EH (cell line): ENCODE measurements at places on chromosomes 7 and 10.

GRCh38 chr10:89921403-89921802 is 220.0 kb downstream of the KIF20B start:
- DNase-seq, result peak; percentile 56

GRCh38 chr7:155226261-155227003 is 71.2 kb upstream of the INSIG1 start:
- DNase-seq, result no peak

DNA sequence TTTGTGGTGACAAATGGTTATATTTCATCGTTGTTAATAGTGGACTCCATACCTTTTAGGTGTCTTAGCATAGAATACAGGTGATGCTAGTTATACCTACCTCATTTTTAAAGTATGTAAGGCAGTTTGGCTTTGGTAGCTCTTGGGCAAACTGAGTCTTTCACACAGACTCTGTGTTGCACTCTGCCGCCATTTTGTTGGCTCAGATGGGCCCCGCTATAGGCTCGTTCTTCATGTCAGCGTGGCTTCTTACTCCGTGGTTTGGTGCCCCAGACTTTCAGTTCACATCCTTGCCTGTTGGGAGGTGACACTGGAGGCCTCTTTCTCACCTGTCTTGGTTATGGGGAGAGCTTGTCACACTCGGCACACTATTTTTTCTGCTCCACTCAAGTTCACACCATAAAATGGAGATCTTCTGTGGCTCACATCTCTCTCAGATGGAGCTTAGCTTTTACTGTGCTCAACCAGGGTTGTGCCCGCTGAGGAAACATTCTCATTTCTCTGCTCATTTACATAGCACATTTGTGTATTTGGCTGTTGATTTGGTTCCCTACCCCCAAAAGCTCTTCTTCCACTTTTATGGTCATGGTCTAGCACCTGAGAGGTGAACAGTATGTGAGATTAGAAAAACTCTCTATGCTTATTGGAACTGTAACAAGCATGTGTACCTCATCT is 178.5 kb downstream of the ARID5B start:
- DNase-seq, result no peak

DNA sequence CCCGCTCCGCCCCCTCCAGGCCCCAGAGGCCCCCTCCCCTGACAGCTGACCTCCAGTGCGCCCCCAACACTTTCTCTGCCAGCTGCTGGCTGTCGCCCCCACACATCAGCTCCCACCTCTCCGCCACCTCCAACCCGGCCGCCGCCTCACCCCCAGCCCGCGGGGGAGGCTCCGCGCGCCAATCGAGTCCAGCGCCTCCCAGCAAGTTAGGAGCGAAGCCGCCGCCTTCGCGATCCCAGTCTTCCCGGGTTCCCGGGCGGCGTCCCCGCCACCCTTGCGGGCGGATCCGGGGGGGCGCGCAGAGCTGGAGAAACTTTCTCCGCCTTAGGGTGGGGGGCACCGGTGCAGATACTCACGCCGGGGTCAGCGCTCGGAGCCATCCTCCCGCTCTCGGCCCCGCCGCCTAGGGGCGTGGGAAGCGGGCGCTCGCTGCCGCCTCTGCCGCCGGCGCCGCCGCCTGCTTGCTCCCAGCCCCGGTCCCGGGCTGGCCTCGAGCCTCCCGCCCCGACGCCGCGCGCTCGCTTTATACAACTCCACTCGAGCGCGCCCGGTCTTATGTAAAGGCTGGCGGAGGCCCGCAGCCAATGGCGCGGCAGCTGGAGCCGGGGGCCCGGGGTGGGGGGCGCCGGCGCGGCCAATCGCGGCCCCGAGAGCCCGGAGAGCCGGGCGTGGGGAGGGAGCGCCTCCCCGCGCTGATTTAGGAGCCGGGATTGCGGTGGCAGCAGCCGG is at the start of gene CRTAC1:
TSS of gene CRTAC1 (minus strand) at position 529 of the 729 bp plus-strand sequence. CDS start at position 380, 149 bp downstream.
- DNase-seq, result peak; percentile 12

DNA sequence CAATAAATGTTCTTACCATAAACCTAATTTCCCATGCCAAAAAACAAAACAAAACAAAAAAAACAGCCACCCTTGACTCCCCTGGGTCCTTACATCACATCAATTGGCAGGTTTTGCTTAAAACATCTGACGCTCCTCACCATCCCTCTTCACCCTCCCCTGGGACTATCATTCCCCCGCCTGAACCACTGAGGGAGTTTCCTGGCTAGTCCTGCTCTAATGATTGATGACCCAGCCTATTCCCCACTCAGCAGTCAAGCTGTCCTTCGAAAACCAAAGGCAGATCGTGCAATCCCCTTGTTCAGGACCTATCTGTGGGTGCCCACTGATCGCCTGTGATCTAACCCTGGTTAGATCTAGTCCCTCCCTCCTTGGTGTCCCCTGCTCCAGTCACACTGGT is 11.2 kb upstream of the FRMPD2 start:
- DNase-seq, result no peak

- peak; percentile 97 for DNase-seq
Observed at GRCh38 chr10:86594535-86594934, 59.8 kb upstream of the OPN4 start.

- peak; percentile 76 for DNase-seq
Observed at GRCh38 chr10:113059371-113059780, 109.3 kb downstream of the TCF7L2 start.

- no peak for DNase-seq
Observed at GRCh38 chr7:126838194-126838593, 414.5 kb downstream of the GRM8 start.

- no peak for DNase-seq
Observed at GRCh38 chr7:25385506-25386136, 157.3 kb upstream of the NPVF start.

- peak; percentile 86 for DNase-seq
Observed at GRCh38 chr10:126059076-126059826, 162.9 kb downstream of the FANK1 start.

DNA sequence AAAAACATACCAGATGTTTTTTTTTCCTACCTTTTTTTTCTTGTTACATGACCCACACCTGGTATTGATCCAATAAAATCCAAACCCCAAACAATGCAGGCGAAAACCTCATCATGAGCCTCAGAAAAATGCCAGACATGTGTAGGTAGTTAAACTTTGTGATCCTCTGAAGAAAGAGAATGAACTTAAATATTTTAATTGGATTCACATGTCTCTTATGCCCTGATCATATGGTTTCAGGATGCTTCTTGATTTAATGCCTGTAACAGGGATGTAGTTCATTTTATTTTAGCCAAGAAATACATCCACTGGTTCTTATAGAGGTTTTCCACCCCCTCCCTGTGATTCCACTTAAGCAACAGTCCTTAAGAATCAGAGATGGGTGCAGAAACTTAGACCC is 451.6 kb downstream of the TYW1 start:
- DNase-seq, result no peak
